Osteoblast (primary cell): ENCODE measurements at places on chromosomes 11 and 22. TPM values are rescaled to one million over a fixed set of nuclear protein-coding genes. Genes with fewer than 3 reads are reported as not detected.

DNA sequence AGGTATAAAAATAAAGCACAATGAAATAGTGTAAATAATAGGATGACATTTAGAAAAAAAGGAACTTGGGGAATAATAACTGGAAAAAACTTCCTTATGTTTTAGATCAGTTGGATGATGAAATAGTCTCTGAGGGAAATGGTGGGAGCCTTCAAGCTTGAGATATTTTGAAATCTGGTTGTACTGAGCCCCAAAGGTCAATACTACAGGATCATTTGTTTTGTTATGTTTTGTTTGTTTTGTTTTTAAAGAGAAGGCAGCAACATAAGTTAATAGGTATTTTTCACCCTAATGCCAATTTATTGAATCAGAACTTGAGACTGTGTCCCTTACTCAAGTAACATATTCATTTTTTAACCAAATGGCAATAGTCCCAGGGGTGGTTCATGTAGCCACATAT lies 393.1 kb downstream of the ETS1 start:
- H3K36me3 ChIP-seq = no peaks in the 10 kb centered on the region
- no peaks in the 10 kb centered on the region for H3K27me3 ChIP-seq
- no peak overlapping the region for H3K27ac ChIP-seq
- DNase-seq = no peak
- no peaks in the 10 kb centered on the region for H3K4me1 ChIP-seq

DNA sequence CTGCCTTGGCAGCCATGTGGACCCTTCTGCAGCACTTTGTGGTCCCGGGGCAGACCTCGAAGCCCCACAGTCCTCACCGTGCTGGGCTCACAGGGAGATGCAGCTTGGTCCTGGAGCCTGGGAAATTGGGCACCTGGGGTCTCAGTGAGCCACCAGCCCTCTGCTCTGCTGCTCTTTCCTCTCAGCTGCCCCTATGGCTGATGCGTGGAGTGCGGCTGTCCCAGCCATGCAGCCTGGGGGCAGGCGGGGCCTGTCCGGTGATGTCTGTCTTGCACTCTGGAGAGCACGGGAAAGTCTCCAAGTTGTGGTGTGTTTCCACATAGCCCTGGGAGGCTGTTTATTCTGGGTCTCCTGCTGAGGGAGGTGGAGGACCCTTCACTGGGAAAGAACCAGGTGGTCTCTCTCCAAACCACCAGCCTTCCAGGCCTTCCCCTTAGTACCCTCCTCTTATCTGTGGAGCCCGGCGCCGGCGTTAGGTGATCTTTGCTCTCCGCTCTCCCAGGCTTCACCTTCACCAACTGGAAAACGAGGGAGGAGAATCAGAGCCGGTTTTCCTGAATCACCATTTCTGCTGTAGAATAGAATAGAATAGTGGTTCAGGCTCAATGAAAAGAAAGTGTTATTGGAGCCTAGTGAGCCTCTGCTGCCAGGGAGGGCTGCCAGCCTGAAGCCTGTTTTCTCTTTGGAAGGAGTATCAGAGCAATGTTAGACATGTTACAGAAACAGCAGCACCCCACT lies 41.2 kb upstream of the GRAMD4 start:
- peaks cover 7% of the 10 kb centered on the region for H3K4me1 ChIP-seq
- H3K27me3 ChIP-seq = peaks cover 3% of the 10 kb centered on the region
- H3K36me3 ChIP-seq = no peaks in the 10 kb centered on the region
- DNase-seq = peak; percentile 83

DNA sequence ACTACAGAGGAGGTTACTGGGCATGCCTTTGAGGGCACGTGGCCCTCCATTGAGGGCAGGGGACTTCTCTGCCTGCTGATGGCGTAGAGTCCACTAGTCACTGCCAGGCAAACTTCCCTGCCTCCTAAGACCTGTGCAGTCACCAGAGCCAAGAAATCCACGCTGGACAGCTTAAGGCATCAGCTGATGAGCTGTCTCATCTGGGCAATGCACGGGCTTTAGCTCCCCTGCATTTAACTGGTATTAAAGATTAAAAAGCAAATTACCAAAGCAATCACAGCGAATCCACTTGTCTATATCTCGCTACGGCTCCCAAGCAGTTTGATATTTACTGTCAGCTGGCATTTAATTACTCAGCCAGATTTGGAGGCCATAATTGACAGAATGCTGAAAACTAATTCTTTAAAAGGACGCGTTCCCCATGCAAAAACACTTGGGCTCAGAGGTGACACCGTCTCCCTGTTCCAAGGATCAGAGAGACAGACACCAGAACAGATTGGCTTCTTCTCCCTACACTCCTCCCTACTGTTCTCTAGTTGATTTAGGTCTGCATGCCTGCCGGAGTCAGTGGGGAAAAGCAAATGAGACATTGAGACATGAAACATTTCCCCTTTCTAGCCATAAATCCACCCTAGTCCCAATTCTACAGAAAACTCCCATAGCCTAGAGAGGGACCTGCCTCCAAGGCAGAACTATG lies 68.5 kb downstream of the SPATA19 start:
- no peak overlapping the region for H3K4me3 ChIP-seq
- no peaks in the 10 kb centered on the region for H3K36me3 ChIP-seq
- DNase-seq = no peak
- no peaks in the 10 kb centered on the region for H3K27me3 ChIP-seq
- H3K4me1 ChIP-seq = no peaks in the 10 kb centered on the region

DNA sequence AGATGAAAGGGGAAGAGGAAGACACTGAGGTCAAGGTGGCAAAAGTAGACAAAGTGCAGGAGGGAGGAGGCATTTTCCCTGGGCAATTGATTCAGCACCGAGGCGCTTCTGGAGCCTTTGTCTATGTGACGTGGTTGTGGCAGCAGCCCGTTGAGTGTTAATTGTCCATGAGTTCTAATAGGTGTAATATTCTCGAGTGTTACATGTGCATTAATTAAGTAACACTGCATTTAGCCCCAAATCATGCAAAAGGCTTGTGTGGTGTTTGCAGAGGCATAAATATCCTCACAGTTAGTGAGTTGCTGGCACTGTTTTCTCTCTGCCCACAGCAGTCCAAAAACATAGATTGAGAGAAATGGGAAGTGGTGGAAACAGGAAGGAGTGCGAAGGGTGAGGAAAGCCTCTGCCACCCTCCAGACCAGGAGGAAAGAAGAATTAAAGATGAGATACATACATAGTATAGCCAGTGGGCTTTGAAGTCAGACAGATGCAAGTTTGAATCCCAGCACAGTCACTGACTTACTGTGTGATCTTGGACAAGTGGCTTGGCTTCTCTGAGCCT lies 361.2 kb downstream of the MN1 start:
- no peak overlapping the region for H3K27ac ChIP-seq
- H3K27me3 ChIP-seq = peaks cover 51% of the 10 kb centered on the region
- DNase-seq = no peak

- no peak overlapping the region for H3K4me3 ChIP-seq
- no peaks in the 10 kb centered on the region for H3K4me1 ChIP-seq
- DNase-seq = peak; percentile 62
- no peak overlapping the region for H3K27ac ChIP-seq
- H3K27me3 ChIP-seq = no peaks in the 10 kb centered on the region
- H3K36me3 ChIP-seq = no peaks in the 10 kb centered on the region
Observed at GRCh38 chr22:37994049-37994448, 9.7 kb upstream of the SOX10 start.

DNA sequence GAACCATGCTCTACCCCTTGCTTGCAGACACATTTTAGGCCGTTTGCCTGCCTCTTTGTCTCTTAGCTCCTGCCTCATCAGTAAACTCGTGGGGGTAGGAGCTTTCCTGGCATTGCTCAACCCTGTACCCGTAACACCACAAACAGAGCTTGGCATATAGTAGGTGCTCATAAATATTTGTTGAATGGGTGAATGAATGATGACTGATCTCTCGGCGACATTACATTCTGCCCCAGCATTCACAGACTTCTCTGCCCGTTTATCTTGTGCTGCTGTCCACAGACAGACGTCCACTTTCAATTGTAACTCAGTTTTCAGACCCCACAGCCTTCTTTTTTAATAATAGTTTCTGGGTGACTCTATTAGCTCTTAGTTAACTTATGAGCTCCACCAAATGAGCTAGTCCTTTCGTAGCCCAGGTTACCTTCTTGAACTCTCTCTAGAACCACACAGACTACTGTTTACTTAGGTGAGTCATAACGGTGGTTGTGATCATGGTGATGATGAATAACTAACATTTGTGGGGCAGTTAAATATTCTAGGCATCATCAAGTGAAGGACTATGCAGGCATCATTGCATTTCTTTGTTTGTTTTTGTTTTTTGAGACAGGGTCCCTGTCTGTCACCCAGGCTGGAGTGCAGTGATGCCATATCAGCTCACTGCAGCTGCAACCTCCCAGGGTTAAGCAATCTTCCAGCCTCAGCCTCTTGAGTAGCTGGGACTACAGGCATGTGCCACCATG lies 188.4 kb downstream of the ADAMTS15 start:
- no peaks in the 10 kb centered on the region for H3K36me3 ChIP-seq
- H3K27me3 ChIP-seq = no peaks in the 10 kb centered on the region
- H3K4me1 ChIP-seq = peaks cover 38% of the 10 kb centered on the region
- no peak overlapping the region for H3K4me3 ChIP-seq
- peak; percentile 90 for DNase-seq

DNA sequence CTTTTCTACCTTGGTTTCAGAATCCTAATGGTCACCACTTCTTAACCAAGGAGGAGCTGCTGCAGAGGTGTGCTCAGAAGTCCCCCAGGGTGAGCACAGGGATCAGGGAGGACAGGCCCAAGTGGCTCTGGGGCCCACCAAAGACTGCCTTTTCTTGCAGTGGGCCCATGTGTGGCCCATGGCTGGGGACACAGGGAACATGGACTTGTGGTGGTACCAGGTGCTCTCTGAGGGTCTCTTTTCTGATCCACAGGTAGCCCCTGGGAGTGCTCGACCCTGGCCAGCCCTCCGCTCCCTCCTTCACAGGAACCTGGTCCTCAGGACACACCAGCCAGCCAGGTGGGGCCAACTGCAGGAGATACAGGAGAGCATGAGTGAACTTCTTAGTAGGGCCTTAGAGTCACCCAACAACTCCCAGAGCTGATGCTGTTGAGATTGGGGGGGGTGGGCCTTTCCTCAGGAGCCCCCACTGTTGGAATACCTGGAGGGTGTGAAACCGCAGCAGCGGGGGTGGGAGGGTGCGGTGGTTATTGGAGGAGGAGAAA lies 2.0 kb downstream of the MUS81 start:
- no peak for DNase-seq
- peaks cover 52% of the 10 kb centered on the region for H3K36me3 ChIP-seq
- H3K27me3 ChIP-seq = no peaks in the 10 kb centered on the region
- H3K4me1 ChIP-seq = peaks cover 31% of the 10 kb centered on the region

GRCh38 chr11:119376197-119376847 lies 5.2 kb downstream of the USP2 start:
- no peaks in the 10 kb centered on the region for H3K27me3 ChIP-seq
- H3K4me1 ChIP-seq = peaks cover 41% of the 10 kb centered on the region
- no peaks in the 10 kb centered on the region for H3K36me3 ChIP-seq
- no peak for DNase-seq

GRCh38 chr11:16610738-16611388 lies 127.6 kb upstream of the C11orf58 start:
- no peaks in the 10 kb centered on the region for H3K36me3 ChIP-seq
- no peak overlapping the region for H3K27ac ChIP-seq
- no peak overlapping the region for H3K4me3 ChIP-seq

DNA sequence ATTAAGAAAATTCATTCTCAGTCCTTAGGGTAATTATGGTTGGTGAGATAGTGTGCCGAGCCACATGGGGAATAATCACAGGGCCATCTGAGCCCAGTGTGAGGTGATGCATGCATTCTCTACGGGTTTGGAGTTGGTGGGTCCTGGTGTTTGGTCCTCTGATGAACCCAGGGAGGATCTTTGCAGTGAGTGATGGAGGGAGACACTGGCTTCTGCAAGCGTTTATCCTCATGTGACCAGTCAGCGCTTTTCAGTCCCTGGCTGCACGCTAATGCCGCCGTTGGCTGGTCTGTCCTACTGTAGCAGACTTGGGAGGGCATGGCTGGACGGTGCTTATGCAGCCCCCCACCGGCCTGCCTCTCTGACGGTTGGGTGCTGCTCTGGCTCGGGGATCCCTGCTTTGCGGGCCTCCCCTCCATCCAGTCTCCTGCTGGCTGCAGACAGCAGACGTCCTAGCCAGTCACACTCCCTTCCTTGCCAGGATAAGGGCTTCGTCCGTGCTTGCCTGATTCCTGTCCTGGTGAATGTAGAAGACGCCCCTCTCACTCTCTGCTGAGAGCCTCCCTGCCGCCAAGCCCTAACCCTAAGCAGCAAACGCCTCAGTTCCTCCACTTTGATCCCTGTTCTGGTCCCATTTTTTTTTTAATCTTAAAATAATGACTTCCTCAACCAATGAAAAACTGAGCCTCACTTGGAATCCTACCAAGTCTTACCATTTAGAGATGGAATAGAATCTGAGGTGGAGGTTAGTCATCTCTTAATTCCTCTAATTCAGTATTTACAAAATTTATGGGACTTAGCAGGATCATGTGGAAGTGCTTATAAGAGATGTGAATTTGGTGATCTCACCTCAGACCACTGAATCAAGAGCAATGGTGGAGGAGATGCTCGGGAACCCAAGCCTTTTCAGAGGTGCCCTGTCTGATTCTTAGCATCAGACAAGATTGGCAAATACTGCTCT lies 143.7 kb upstream of the SORL1-AS1 start:
- no peaks in the 10 kb centered on the region for H3K36me3 ChIP-seq
- DNase-seq = peak; percentile 84
- peak overlapping the region; percentile 55 for H3K27ac ChIP-seq
- H3K4me1 ChIP-seq = peaks cover 27% of the 10 kb centered on the region
- H3K27me3 ChIP-seq = no peaks in the 10 kb centered on the region

DNA sequence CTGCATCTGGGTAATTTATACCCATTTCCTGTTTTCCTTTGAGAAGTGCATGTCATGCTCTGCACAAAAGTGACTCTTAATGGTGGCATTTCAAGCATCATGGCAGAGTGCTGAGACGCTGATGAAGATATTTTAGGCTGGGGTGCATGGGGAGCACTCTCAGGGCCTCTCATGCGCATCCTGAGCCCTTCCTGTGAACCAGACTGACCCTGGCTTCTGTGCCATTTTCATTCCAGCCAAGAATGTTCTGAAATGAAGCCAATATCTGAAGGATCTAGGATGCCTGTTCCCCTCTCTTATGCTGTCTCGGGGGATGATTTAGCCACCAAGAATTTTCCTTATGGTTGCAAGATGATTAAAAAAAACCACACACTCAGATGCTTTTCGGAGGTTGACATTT lies 61.5 kb downstream of the MIAT start:
- peak overlapping the region; percentile 40 for H3K27ac ChIP-seq
- H3K27me3 ChIP-seq = no peaks in the 10 kb centered on the region
- DNase-seq = peak; percentile 87

DNA sequence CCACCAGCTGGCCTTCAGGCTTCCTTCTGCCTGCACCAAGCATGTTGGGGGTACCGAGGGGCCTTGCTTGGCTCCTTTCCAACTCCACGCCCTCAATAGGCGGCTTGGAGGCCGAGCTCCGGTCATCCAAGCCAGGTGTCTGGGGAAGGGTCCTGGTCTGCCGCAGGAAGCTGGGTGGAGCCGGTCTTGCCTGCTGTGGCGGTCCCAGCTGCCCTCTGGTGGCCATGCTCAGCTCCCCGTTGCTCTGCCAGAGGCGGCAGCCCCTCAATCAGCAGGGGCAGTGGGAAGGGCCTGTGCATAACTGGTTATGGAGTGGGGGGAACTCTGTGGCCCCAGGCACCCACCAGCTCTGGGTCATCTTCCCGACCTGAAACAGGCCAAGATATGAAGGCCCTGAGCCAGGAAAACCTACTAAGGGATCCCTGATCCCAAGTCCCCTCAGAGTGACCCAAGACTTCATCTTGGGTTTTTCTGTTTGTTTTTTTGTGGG lies 3.2 kb downstream of the ARVCF start:
- no peaks in the 10 kb centered on the region for H3K36me3 ChIP-seq
- peak; percentile 97 for DNase-seq
- H3K27me3 ChIP-seq = peaks cover 21% of the 10 kb centered on the region
- peaks cover 4% of the 10 kb centered on the region for H3K4me1 ChIP-seq
- H3K27ac ChIP-seq = no peak overlapping the region

Gene MMP13
- 1.8 and 2.5 TPM in 2 replicates for total RNA-seq

Gene CCDC116
- 0.29 and 0.36 TPM in 2 replicates for total RNA-seq
